ENCODE measurements at places on chromosomes 3 and 15. TPM values are rescaled to one million over a fixed set of nuclear protein-coding genes. Genes with fewer than 3 reads are reported as not detected.

KBTBD8 gene
- 4.1 TPM for total RNA-seq

MNS1 gene
- 1.0 TPM for total RNA-seq

UBE2E2 gene
- total RNA-seq: 40.0 TPM

TUSC7 gene
- total RNA-seq: not detected

GOLGA8H gene
- not detected for total RNA-seq

AQR gene
- 10.1 TPM for total RNA-seq

IL16 gene
- total RNA-seq: 3.7 TPM

HHLA2 gene
- total RNA-seq: not detected

PLSCR2 gene
- not detected for total RNA-seq

MFN1 gene
- total RNA-seq: 64.5 TPM

- DNase-seq: peak; percentile 80
Measured at GRCh38 chr3:45011756-45012508, 14.2 kb upstream of the CLEC3B start.

- DNase-seq: no peak
Measured at GRCh38 chr15:51935466-51936104, 36.0 kb downstream of the LEO1 start.

DNA sequence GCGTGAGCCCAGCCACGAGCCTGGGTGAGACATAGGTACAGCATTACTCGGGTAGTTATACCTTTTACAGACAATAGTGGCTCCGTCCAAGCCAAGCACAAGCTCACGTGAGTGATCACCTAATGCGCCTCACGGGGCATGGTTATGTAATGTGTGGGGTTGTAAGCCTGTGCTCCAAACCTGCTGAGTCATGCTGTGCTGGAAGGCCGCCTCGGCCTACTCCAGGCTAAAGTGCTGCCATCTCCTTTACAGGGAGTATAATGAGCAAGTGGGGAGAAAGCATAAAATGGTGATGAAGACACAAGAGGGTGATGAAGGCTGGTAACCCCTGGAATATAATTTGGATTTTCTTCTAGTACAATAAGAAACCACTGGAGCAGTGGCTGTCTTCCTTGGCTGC lies 175.8 kb upstream of the STT3B start:
- DNase-seq: peak; percentile 62

GRCh38 chr3:183638101-183638852 lies 2.9 kb downstream of the KLHL24 start:
- DNase-seq: no peak

GRCh38 chr3:99012051-99012450 lies 110.6 kb upstream of the DCBLD2 start:
- DNase-seq: no peak

DNA sequence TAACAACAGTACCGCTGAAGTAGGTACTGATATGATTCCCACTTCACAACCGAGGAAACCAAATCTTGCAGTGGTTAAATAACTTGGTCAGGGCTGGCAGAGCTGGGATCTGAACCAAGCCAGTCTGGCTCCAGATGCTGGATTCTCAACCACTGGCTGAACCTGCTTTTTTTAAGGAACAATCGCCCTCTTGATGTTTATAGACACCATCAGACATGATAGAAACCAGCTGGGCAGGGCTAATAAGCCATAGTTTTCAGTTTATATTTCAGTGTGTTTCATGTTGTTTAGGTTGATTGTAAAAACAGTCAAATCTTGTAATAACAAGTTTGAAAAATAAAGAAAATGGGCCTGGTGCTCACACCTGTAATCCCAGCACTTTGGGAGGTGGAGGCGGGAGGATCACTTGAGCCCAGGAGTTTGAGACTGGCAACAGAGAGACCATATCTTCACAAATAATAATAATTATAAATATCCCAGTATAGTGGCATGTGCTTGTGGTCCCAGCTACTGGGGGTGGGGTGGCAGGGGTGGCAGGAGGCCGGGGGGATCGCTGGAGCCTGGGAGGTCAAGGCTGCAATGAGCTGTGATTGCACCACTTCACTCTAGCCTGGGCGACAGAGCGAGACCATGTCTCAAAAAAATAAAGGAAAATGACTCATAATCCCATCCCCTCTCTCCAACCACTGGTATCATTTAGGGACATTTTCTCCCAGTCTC lies 36.7 kb downstream of the XYLB start:
- DNase-seq: no peak

- DNase-seq: no peak
Measured at GRCh38 chr15:77022646-77023575, 28.0 kb downstream of the PSTPIP1 start.

DNA sequence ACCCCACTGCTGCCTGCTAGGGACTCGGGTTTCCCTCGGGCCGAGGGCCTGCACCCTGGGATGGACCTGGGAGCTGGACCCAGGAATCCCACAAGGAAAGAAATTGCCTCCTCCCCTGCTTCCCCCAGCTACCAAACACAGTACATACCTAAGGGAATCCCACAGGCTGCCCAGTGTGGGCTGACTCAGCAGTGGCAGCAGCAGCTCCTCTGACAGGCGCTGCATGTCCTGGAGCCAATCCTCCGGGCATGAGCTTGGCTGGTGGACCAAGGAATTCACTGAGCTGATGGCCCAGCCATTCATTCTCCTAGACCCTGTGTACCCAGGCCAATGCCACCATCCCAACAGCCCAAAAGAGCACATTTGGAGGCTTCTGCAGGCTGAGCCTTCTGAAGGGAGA lies 9.5 kb upstream of the LTK start:
- no peak for DNase-seq

GRCh38 chr15:77859491-77860060 lies 217.9 kb downstream of the TBC1D2B start:
- DNase-seq: no peak

DNA sequence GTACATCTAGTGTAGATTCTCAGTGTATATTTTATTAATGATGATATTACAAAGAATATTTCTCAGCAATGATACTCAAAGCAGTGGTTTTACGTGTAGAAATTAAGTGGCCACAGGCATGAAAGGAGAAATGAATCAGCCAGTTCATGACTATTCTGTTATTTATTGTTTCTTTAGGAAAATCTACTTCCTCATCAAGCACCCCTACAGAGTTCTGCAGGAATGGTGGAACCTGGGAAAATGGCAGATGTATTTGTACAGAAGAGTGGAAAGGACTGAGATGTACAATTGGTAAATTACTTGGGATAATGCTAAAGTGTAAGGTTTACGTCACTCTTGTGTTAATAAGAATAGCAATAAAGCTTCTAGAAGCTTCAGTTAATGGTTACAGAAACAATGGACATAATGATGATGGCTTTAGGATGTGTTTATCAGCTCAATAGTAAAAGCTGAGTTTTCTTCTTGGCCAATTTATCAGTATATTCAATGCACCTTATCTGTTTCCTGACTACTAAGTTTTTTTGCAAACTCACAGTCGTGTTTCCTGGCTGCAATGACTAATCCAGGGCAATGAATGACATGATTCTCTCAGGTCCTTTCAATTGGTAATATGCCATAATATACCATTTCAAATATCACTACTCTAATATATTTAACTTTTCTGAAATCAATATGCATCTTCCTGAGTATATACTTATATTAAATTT lies 20.2 kb downstream of the ADGRG7 start:
- no peak for DNase-seq

DNA sequence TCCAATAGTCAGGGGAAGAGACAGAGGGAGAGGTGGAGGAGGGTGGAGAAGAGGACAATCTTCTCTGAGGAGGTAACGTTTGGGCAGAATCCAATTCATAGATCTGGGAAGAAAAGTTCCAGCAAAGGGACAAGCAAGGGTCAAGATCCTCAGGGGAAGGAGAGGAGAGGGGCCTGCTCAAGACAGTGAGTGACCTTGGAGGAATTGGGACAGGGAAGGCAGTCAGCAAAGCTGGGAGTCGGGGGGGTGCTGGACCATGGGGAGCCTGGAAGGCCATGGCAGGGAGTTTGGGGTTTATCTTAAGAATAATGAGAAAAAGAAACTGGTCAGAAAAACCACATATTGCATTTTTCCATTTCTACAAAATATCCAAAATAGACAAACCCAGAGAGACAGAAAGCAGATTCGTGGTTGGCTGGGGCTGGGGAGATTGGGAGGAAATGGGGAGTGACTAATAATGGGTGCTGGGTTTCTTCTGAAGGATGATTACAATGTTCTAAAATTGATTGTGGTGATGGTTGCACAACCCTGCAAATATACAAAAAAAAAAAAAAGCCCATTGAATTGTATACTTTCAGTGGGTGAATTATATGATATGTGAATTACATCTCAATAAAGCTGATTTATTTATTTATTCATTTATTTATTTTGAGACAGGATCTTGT lies 19.6 kb upstream of the SRP14 start:
- DNase-seq: no peak

- DNase-seq: no peak
Measured at GRCh38 chr15:43211224-43211735, 9.5 kb downstream of the EPB42 start.

GRCh38 chr15:78051596-78051995 lies 25.9 kb downstream of the TBC1D2B start:
- no peak for DNase-seq

DNA sequence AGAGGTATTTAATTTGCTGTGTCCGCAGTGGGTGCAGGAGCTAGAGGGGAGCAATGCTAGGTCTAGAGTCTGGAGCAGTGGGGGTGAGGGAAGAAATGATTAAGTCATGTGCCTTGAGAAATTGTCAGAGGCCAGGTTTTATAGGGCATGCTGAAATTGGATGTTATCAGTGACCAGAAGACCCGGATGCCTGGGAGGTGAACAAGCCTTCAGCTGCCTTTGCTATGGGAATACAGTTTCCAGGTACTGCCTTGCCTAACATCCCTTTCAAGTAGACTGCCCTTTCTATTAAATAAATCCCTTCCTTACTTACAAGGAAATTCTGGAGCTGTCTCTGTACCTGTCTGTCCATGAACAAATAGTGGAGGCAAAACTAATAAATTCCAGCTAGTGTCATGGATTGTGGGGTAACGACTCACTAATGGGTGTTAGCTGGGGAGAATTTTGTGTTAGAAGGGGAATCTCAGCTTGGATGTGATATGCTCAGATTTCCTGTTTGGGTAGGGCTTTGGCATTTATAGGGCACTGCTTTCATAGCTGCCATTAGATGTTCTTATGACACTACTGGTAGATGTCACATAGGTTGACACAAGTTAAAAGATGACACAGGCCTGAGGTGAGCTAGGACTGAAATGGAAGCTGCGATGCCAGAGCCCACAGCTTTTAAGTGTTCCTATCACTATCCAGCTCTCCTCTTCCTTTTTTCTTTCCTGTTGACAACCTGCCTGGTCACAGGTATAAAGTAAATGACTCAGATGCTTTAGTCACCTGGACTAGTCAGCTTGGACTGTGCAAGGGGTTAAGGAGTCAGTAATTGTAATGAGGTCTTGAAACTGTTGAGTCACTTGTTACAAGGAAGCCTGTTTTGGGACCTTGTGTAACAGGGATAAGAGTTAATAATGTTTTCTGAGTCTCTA lies 21.3 kb downstream of the CHD2 start:
- no peak for DNase-seq

DNA sequence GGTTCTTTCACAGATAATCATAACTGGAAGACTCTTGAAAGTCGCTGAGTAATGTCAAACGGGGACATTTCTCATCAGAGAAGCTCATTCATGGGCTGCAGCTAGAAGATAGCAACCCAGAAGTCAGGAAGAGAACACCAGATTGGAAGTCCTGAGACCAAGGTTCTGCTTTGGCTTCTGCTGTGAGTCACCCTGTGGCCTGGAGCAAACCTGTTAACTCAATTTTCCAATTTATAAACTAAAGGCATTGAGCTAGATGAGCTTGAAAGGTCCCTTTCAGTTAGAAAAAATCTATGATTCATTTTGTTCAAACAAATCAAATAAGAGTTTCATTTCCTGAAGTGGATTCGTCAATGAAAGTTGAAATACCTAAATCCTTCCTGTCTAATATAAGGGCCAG lies 402.2 kb downstream of the EPHB1 start:
- no peak for DNase-seq

DNA sequence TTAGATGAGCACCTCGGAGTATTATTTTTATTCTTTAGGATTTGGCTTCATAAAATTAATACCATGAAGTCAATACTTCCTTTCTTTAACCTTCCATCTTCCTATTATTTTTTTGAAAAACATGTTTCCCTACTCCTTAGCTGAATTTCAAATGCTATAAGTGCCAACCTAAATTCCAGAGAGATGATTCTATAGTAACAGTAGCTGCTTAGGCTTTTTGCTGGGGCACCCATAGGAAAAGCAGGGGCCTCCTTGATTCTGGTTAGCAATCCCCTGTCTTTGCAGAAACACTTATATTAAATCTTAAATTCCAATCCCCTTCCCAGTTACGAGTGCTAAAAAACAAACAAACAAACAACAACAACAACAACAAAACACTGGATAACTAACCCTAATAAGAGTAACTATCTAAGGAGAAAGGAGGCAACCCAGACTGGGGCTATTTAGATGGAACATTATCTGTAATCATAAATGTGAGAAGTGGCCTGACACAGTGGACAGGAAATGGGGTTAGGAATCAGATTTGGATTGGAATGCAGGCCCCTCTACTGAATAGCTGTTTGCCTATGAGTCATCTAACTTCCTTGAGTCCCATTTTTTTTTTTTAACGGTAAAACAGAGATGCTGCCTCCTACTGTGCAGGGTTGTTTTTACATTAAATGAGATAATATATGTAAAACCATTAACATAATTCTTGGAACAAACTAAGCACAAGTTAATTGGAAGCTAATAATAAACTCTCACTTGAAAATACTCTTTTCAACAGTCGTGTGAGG lies 148.1 kb downstream of the WDR72 start:
- DNase-seq: no peak

GRCh38 chr15:35630532-35630931 lies 84.6 kb upstream of the DPH6 start:
- DNase-seq: no peak

DNA sequence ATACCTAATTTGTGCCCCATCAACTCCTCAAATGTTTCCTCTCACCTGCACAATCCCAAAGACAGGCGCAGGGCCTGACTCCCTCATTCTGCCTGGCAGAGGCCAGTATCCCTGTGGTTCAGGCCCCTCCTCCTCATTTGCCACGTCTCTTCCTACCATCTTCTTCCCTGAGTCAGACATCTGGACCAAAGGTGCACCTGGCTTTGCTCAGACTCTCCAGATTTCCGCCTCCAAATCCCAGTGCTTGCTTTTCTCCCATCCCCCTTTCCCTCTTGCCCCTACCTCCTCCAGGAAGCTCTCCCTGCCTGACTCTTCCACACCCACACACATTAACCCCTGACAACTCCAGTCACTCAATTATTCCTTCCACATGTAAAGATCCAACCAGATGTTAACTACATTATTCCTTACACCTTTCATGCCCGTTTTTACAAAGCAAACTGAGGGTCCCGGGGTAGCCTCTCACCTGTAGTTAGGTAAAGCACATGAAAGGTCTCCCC lies 19.6 kb downstream of the SEMA7A start:
- DNase-seq: no peak

DNA sequence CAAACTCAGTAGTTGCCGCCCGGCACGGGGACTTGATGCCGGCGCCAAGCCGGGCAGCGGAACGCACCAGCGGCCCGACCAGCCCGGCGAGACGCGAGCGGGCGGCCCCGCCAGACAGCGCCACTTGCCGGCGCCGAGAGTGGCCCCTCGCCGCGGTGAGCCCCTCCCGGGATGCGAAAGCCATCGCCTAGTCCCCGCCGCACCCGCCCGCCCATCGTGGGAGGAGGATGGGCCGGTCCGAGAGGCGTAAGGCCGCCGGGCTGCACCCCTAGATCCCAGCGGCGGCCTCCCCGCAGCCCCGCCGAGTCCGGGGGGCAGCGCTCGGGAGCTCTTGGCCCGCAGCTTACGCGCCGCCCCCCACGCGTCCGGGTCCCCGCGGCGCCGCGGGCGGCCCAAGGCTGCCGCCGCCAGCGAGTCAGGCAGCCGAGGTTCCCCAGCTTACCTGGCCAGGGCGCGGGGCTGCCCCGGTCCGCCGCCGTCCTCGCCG lies 609 bp downstream of the GOLGA8A start:
- DNase-seq: peak; percentile 68

Measured in Right ventricle myocardium inferior (tissue), 1 donor.